ENCODE measurements at places on chromosomes 2 and 18.

DNA sequence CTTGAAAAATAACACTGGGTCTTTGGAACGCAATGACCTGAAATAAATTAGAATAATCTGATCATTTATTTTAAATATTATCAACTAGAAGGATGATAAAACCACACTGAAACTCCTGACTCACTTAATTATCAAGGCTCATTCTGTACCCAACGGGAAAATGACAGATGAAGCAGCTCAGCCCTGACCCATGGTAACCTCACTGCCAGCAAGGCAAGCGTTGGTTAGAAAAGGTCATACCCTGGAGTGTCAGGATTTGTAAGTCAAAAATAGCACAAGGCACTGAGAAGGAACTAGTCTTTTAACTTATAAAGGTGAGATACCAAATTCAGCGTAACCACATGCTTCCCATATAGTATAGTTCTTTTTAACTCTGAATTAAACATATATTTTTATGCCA is 277.5 kb downstream of the ETAA1 start:
- no peak for DNase-seq

DNA sequence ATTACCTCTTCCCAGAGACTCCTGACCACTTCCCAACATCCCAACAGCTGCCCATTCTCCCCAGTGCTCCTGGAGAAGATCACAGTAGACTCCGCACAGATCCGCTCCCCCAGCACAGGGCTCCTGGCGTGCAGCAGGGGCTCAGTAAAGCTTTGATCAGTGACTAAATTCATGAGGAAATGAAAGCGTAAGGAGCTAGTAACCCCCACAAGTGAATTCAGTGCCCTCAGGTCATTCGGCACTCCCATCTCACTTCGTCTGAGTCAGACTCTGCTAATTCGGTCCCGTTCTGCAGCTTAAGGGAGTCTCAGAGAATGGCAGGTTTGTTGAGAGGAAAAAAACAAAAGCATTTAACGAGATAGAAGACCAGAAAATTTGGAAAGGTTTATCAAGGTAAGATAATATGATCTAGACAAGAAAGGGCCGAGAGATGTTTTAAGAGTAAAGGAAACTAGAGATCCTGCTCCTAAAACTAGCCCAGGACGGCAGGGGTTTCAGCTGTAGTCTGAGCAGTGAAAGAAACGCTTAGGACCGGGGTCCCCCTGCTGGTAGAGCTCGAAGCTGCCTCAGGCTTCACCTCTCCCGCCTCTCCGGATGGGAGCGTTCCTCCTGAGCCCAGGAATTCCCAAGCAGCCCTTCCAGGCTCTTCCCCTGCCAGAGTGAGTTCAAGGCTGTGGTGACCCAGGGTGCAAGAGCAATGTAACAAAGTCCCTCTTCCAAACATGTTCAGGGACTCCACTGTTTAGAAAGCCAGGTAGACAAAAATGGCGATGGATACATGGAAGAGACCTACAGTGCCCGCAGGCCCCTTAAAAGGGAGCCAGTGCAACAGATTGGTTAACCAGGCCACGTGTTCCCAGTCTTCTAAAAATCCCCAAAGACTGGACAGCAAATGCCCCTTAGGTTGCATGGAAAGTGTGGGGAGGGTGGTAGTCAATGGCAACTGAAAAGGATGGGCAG is 127.3 kb downstream of the DNER start:
- DNase-seq: peak; percentile 9

- no peak for DNase-seq
These were observed 634 bp upstream of the DIS3L2 start for GRCh38 chr2:231960810-231961348.

DNA sequence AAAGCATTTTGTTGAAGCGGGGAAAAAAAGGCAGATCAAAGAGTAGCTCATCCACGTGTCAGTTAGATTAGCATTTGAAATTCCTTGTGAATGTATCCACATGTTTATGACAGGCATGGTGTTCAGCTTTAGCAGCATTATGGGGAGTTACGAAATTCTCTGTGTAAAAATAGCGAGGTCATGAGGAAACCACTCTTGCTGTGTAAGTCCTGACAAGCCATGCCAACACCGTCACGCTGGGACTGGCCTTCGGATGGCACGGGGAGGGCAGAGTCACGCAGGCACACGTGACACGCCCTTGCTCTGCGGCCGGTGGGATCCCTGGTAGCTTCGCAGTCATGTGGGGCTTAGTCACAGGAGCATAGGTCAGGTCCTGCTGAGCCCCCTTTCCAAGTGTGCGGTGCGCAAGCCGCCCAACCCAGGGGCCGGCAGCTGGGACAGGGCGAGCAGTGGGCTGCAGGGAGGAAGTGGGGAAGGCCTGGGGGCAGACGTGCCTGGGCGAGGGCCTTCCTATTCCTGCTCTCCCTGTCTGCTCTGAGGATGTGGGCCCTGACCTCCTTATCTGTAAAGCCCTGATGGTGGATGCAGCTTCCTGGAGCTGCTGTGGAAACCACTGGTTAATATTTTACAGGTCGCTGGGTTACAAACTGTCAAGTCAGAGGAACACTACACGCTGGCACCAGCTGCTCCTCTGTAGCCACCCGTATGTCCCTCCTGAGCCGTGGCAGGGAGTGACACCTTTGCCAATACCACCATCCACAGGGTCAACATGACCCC is 18.0 kb downstream of the MBP start:
- DNase-seq: peak; percentile 85

DNA sequence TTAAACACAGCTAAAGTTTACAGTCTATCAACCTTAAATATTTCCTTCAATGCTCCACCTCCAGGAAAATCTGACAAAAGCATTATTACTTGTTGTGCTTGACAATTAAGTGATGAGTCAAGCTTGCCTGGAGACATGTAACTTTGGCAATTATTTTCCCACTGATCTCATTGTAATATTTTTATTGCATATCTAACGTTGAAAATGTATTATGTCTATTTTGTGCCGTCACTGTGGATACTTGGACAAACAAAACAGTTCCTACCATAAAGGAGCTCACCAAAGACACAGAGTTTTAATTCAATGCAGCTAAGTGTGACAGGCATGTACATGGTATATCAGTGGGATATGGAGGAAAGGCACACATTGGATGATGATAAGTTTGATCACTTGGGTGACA is 24.7 kb downstream of the RNF103 start:
- DNase-seq: no peak

GRCh38 chr2:12484536-12485115 is 232.1 kb upstream of the TRIB2 start:
- DNase-seq: no peak

GRCh38 chr2:108612153-108612513 is 77.9 kb downstream of the LIMS1 start:
- peak; percentile 72 for DNase-seq

DNA sequence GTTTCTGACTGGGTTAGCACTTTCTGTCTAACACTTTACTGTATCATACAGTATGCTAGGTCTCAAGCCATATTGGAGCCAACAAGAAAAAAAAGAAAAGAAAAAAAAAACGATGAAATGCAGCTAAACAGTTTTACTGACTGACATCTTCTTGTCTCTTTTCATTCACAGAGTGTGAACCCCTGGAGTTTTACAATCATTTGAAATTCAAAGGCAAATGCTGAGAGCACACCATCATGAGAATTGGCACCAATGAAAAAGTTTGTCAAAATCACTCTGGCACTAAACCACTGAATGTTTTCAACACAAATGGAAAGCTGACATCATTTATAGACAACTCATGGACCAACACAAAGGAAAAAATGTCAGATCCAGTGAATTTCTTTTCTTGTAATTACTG is 513.3 kb downstream of the LRRTM4 start:
- DNase-seq: no peak

DNA sequence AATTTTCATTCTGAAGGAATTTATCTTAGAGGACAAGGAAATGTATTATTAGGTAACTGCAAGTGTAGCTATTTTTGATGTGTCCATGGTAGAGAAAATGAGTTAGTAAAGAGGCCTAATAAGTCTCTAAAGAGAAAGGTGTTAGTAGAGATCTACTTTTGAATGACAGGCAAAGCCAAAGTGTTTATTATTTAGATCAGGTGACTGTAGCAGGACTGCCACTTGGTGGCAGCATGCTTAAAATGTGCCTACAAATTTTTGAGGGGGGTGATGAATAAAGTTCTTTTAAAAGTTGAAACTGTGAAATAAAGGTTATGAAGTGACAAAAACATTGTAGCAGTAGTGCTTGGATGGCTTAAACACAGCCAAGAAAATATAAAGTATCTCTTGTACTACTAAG is 421.5 kb upstream of the MEIS1 start:
- DNase-seq: no peak

GRCh38 chr2:7736646-7737305 is 819.6 kb downstream of the RNF144A start:
- DNase-seq: no peak

GRCh38 chr2:123961576-123961975 is 63.5 kb upstream of the CNTNAP5 start:
- no peak for DNase-seq

DNA sequence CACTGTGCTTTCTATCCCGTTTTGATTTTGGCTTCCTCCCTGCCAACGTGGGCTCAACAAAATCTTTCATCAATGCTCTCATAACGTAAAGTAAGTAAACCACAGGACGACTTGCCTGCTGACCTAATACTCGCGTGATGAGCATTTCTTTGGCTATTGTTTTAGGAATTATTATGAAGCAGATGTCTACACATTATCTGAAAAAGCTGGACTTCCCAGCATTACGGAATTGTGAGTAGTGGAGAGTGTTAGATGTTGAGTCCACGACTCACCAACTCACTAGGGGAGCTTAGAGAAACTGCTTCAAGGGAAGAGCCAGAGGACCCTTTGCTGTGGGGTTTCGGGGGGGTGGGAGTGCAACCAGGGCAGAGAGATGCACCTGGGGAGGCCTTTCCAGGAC is 21.9 kb downstream of the HJURP start:
- no peak for DNase-seq

- peak; percentile 38 for DNase-seq
These were observed 1.0 kb downstream of the IRS1 start for GRCh38 chr2:226798422-226799210.

- peak; percentile 34 for DNase-seq
These were observed 26.6 kb upstream of the SEH1L start for GRCh38 chr18:12921178-12921577.

GRCh38 chr2:121828281-121828731 is 72.9 kb downstream of the TSN start:
- no peak for DNase-seq

- no peak for DNase-seq
These were observed 221.7 kb downstream of the HAUS1 start for GRCh38 chr18:46325895-46326294.

DNA sequence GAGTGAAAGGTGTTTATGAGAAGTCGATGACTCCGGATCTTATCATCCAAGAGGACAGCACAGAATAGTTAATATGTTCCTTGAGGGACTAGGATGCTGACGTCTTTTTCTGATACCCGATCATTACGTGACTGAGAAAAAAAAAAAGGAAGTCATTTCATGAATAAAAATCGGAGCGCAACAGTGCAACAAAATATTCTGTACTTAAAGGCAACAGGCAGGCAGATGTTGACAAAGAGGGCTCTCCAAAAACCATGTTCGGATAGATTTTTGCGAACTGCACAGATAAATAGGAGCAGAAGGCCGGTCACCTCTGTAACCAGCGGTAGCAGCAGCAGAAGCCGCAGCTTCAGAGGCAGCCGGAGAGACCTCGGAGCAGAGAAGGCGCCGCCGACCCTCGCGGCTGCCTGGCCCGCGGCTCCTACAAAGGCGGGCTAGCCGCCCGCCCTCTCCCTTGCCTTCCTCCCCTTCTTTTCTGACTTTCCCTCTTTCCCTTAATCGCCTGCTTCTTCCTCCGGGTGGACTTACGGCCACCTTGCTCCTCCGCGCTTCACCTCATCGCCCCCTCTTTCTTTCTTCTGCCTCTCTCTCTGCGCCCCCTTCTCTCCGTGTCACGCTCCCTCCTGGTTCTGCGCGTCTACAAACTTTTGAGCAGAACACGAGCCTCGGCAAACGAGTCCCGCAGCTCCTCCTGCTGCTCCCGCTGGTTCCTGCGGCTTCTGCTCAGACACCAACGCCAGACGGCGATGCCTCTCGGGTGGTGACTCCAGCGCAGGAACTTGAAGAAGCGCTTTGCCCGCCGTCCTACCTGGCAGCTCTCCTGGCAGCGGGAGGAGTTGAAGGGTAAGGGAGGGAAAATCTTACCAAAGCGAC is at the start of gene ADCYAP1:
TSS of gene ADCYAP1 (plus strand) at position 654 of the 873 bp plus-strand sequence. CDS start 516 bp downstream, outside the sequence.
- no peak for DNase-seq

DNA sequence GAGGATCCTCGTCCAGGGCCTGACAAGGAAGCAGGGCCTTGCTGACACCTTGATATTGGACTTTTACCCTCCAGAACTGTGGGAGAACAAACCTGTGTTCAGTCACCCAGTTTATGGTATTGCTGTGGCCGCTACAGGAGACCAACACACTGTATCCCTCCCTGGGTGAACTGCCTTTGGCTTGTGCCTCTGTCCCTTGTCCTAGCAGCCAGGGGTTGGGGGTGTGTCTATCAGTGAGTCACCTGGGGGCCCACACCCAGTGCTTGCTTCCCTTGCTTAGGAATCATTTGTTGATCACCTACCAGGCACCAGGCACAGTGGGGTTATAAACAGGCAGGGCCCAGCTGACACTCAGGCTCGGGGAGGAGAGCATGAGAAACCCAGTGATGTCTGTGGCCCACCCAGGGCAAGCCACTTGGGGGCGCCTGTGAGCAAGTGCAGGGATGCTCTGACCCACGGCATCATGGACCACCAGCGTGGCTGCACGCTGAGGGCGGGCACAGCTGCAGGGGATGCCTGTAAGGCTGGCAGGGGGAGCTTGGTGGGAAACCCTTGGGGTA is 17.1 kb downstream of the TMEM185B start:
- no peak for DNase-seq

- DNase-seq: peak; percentile 13
These were observed 62.1 kb downstream of the NABP1 start for GRCh38 chr2:191740016-191740419.

DNA sequence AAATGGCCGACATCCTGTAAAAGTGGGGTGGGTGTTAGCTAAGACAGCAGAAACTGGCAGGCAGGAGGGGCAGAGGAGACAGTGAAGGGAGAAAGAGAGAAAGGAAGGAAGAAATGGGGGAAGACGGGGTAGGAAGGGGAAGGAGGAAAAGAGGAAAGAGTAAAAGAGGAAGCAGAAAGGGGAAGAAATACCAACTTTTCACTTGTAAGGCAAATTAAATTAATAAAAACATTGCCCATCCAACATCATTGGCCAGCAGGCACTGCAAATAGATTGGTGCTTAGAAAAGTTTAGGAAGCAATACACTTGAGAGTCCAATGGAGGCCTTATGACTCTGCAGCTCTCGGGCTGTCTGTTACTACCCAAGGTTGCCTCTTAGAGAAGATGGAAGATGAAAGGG is 116.7 kb downstream of the TNS1 start:
- no peak for DNase-seq

DNA sequence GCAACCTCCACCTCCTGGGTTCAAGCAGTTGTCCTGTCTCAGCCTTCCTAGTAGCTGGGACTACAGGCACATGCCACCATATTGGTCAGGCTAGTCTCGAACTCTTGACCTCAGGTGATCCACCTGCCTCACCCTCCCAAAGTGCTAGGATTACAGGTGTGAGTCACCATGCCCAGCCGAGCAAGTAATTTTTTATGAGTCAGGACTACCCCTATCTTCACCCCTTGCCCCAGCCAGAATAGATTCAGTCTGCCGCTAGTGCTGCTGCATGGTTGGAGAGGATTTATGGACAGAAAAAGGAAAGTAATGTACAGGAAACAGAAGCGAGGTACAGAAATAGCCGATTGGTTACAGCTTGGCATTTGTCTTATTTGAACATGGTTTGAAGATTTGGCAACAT is 48.9 kb downstream of the BMPR2 start:
- DNase-seq: no peak

- no peak for DNase-seq
These were observed 212.9 kb downstream of the FAM210A start for GRCh38 chr18:13513481-13513880.

All from CD4-positive, alpha-beta T cell treated with Interferon gamma for 1 hour (primary cell).